ENCODE measurements at places on chromosomes 11 and 22. TPM values are rescaled to one million over a fixed set of nuclear protein-coding genes. Genes with fewer than 3 reads are reported as not detected.

Gene P2RY2
- 2.8 TPM for polyA plus RNA-seq

Gene OVCH2
- not detected for polyA plus RNA-seq

Gene RFPL3
- polyA plus RNA-seq, result not detected

Gene DEPDC7
- 0.10 TPM for polyA plus RNA-seq

Gene STX5
- polyA plus RNA-seq, result 38.5 TPM

Gene MRPL40
- 61.4 TPM for polyA plus RNA-seq

Gene DGCR6
- polyA plus RNA-seq, result 0.17 TPM

Gene CRYBA4
- polyA plus RNA-seq, result not detected

Gene PLEKHB1
- 0.05 TPM for polyA plus RNA-seq

Gene PATE2
- polyA plus RNA-seq, result not detected

DNA sequence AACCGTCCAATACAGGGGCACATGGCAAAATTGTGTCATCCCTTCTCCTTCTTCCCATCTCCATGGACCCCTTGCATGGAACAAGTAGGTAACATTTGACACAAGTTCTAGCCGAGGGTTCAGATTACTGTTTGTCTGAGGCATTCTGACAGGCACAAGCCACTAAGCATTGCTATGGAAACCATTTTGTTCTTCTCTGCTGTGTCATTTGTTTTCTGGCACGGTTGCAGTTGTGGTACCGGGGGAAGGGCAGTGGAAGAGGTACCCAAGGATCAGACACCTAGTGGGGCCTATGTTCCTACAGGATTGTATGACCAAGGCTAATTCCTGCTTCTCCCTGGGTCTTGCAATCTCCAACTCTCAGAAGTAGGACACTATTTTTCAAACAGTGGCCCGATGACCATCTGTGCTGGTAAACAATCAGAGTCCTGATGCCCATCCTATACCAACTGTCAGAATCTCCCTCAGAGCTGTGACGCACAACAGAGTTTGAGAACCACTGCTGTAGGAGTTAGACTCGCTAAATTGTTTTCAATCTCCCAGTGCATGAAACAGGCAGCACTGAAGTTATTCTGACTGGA, 69.3 kb downstream of the KCNC1 start:
- H3K4me3 ChIP-seq, result no peak overlapping the region
- DNase-seq, result no peak
- H3K27ac ChIP-seq, result no peak overlapping the region
- no peaks in the 10 kb centered on the region for H3K27me3 ChIP-seq
- H3K4me1 ChIP-seq, result no peaks in the 10 kb centered on the region

DNA sequence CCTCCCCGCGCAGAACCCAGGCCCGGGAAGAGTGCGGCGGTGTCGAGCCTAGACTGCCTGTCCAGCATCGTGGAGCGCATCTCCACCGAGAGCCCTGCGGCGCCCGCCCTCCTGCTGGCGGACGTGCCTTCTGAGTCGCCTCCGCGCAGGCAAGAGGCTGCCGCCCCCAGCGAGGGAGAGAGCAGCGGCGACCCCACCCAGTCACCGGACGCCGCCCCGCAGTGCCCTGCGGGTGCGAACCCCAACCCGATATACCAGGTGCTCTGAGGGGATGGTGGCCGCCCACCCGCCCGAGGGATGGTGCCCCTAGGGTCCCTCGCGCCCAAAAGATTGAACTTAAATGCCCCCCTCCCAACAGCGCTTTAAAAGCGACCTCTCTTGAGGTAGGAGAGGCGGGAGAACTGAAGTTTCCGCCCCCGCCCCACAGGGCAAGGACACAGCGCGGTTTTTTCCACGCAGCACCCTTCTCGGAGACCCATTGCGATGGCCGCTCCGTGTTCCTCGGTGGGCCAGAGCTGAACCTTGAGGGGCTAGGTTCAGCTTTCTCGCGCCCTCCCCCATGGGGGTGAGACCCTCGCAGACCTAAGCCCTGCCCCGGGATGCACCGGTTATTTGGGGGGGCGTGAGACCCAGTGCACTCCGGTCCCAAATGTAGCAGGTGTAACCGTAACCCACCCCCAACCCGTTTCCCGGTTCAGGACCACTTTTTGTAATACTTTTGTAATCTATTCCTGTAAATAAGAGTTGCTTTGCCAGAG, 2.0 kb downstream of the MYOD1 start:
- H3K4me1 ChIP-seq, result no peaks in the 10 kb centered on the region
- DNase-seq, result no peak
- no peak overlapping the region for H3K27ac ChIP-seq

DNA sequence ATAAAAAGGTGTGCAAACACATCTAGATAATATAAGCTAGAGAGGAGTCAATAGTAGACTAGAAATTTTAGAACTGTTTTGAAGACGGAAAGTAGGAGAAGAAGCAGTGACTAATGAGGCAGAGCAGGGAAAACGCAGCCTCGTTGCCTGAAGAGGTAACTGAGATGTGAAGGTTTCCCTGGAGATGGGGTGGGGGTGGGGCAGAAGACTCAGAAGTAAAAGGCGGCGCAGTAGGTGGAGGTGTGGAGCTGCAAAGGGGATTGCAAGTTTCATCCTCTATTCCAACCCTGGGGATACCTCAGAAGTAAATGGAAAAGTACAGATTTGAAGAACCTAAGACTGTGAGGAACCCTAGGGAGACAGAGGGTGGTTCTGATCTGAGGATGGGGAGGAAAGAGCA, 109.5 kb downstream of the TMPRSS5 start:
- no peaks in the 10 kb centered on the region for H3K4me1 ChIP-seq
- no peak for DNase-seq
- H3K27ac ChIP-seq, result no peak overlapping the region
- H3K36me3 ChIP-seq, result no peaks in the 10 kb centered on the region

DNA sequence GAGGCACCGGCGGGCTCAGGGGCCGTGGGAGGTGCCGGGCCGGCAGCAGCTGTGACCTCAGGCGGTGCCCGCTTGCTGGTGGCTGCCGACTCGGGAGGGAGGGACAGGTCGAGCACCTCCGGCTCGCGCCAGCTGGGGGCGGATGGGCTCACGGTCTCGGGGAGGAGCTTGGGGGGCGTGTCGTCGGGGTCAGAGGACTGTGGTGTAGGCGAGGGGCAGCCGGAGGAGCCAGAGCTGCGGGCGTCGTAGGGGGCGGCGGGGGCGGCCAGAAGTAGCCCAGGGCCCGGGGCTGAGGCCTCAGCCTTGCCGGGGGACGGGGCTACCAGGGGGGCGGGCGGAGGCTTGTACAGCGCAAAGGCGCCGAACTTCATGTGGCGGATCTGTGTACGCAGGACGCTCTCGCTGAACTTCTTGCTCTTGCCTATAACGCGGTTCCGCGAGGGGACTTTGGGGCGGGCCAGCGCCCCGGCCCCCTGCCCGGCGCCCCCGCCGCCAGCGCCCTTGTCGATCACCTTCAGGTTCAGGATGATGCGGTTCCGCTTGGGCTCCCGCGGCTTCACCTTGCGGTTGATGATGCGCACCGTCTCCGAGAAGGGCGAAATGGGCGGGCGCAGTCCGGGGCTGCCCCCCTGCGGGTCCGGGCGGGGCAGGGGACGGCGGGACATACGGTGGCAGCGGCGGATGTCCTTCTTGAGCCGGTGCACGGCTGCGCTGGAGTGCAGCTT, 5.5 kb downstream of the CBX6 start:
- H3K27ac ChIP-seq, result no peak overlapping the region
- DNase-seq, result no peak
- H3K36me3 ChIP-seq, result peaks cover 33% of the 10 kb centered on the region
- no peaks in the 10 kb centered on the region for H3K27me3 ChIP-seq
- H3K4me3 ChIP-seq, result no peak overlapping the region
- peaks cover 36% of the 10 kb centered on the region for H3K4me1 ChIP-seq

DNA sequence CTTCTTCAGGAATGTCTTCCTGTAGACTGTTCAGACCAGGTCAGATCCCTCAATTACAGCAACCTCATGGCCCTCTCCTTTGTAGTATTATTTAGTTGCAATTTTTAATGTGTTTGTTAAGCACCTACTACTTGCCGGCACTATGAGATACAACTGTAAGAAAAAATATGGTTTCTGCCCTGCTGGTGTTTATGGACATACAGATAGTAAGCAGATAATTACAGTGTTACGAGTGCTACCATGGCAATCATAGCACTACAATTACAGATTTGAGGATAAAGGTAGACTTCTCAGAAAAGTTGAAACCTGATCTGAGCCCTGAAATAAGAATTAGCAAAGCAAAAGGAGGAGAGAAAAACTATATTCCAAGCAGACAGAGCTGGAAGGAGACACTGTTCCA, 2.8 kb downstream of the LRRC51 start:
- peaks cover 31% of the 10 kb centered on the region for H3K36me3 ChIP-seq
- H3K4me3 ChIP-seq, result no peak overlapping the region
- no peak for DNase-seq
- H3K27ac ChIP-seq, result no peak overlapping the region
- peaks cover 31% of the 10 kb centered on the region for H3K4me1 ChIP-seq

GRCh38 chr11:119206511-119207414, 624 bp downstream of the CBL start:
- H3K4me1 ChIP-seq, result peaks cover 53% of the 10 kb centered on the region
- no peaks in the 10 kb centered on the region for H3K36me3 ChIP-seq
- H3K27ac ChIP-seq, result peak overlapping the region; percentile 81
- H3K4me3 ChIP-seq, result peak overlapping the region; percentile 99

GRCh38 chr22:37647928-37648327, 8.5 kb downstream of the SH3BP1 start:
- no peaks in the 10 kb centered on the region for H3K27me3 ChIP-seq
- peaks cover 7% of the 10 kb centered on the region for H3K4me1 ChIP-seq

DNA sequence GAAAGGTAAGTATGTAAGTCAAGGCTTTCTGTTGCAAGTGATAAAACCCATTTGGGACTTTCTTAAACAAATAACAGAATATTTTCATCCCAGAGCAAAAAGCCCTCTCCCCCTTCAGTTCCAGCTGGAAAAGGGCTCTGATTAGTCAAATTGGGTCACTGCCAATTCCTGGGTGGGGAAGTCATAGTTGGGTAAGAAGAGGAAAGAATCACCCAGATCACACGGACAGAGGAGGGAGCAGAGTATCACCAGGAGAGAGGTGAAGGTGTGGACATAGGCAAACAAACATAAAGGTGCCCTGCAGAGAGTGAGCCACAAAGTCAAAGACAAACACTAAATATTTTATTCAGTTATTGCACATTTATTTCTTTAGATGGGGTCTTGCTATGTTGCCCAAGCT, 36.3 kb upstream of the SORL1 start:
- H3K4me1 ChIP-seq, result peaks cover 66% of the 10 kb centered on the region
- H3K36me3 ChIP-seq, result no peaks in the 10 kb centered on the region
- H3K4me3 ChIP-seq, result no peak overlapping the region
- no peaks in the 10 kb centered on the region for H3K27me3 ChIP-seq
- DNase-seq, result peak; percentile 75
- H3K27ac ChIP-seq, result no peak overlapping the region

DNA sequence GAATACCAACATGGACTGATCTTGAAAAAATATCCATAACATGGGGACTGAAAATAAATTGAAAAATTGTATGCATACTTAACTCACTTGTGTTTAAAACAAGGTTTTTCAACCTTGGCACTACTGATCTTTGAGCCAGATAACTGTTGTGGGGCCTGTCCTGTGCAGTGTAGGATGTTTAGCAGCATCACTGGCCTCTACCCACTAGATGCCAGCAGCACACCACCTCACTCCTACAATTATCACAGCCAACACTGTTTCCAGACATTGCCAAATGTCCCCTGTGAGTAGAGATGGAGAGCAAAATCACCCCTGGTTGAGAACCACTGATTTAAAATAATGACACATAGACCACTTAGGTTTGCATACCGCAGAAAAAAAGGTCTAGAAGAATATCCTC, 45.0 kb upstream of the SLC1A2 start:
- H3K27ac ChIP-seq, result no peak overlapping the region
- no peak overlapping the region for H3K4me3 ChIP-seq
- no peaks in the 10 kb centered on the region for H3K4me1 ChIP-seq
- H3K36me3 ChIP-seq, result no peaks in the 10 kb centered on the region
- DNase-seq, result no peak

GRCh38 chr11:120514541-120515121, 3.1 kb downstream of the GRIK4 start:
- no peak overlapping the region for H3K4me3 ChIP-seq
- no peaks in the 10 kb centered on the region for H3K4me1 ChIP-seq
- no peak overlapping the region for H3K27ac ChIP-seq
- H3K36me3 ChIP-seq, result no peaks in the 10 kb centered on the region
- peaks cover 61% of the 10 kb centered on the region for H3K27me3 ChIP-seq
- DNase-seq, result no peak

GRCh38 chr11:43282607-43283440, 29.0 kb upstream of the API5 start:
- no peaks in the 10 kb centered on the region for H3K4me1 ChIP-seq
- DNase-seq, result peak; percentile 13
- H3K27me3 ChIP-seq, result no peaks in the 10 kb centered on the region
- H3K4me3 ChIP-seq, result no peak overlapping the region

All from CD14-positive monocyte (primary cell).